Activated CD4-positive, CD25-positive, alpha-beta regulatory T cell (primary cell): ENCODE measurements at places on chromosomes 5 and 9.
A peak's percentile ranks its signal among the peaks of the same experiment; 100 is the strongest.

- peak; percentile 81 for DNase-seq
Measured at GRCh38 chr9:129888293-129889121, 53.2 kb downstream of the USP20 start.

DNA sequence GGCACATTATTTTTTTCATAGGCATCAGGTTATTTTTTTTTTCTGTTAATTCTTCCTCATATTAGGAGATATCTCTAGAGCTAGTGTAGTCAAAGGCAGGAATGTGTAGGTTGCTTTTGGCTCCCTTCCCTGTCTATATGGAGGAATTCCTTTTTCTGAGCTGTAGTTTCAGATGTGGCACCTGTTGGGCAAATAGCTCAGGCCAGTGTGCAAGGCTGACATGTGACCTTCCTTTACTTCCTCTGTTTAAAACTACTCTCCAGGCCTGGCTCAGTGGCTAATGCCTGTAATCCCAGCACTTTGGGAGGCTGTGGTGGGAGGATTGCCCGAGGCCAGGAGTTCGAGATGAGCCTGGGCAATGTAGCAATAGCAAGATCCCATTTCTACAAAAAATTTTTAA lies 40.5 kb upstream of the KIAA1958 start:
- no peak for DNase-seq

DNA sequence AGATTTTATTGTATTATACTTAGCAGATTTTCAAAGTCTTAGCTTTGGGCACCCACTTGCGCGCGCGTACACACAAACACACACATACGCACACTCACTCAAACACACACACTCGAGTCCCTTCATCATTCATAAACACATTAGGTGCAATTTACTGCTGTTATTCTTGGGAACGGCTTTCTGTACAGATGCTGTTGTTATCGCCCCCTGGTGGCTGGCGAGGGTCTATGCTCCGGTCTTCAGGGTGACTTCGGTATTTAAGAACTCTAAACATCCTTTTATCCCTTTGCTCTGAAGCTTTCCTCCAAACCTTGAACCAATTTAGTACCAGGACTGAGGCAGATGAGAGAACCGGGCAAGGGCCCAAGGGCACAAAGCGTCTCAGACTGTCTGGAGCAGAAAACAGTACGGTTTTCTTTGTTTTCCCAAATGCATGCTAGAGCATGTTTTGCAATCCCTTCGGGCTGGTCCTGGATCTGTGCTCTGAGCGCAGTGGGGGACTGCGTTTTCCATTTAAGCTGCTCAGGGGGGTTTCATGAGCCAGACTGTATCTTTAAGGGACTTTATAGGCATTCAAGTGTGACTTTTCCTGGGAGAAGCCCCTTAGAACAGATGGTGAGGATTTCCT lies 1.7 kb upstream of the SLIT3 start:
- DNase-seq, result peak; percentile 6

- no peak for DNase-seq
Measured at GRCh38 chr9:124552273-124552605, 45.0 kb upstream of the NR5A1 start.

GRCh38 chr5:120140501-120140900 lies 323.6 kb upstream of the PRR16 start:
- DNase-seq, result no peak

DNA sequence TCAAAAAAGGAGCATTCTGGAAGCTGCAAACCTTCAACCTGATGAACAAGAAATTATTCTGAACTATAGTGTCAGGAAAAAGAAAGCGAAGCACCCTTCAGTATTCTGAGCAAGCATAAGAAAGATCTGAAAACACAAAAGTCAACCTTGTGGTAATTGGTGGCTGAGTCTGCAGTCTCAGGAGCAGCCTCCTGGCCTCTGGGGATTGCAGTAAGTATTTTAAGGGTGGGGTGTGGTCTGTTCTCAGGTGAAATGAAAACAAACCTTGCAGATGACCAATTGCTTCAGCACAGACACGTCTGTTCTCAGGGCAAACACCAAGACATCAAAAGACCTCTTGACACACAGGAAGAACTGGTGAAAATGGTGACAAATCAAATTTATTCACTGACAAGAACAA lies 147.8 kb upstream of the RAPGEF1 start:
- no peak for DNase-seq

DNA sequence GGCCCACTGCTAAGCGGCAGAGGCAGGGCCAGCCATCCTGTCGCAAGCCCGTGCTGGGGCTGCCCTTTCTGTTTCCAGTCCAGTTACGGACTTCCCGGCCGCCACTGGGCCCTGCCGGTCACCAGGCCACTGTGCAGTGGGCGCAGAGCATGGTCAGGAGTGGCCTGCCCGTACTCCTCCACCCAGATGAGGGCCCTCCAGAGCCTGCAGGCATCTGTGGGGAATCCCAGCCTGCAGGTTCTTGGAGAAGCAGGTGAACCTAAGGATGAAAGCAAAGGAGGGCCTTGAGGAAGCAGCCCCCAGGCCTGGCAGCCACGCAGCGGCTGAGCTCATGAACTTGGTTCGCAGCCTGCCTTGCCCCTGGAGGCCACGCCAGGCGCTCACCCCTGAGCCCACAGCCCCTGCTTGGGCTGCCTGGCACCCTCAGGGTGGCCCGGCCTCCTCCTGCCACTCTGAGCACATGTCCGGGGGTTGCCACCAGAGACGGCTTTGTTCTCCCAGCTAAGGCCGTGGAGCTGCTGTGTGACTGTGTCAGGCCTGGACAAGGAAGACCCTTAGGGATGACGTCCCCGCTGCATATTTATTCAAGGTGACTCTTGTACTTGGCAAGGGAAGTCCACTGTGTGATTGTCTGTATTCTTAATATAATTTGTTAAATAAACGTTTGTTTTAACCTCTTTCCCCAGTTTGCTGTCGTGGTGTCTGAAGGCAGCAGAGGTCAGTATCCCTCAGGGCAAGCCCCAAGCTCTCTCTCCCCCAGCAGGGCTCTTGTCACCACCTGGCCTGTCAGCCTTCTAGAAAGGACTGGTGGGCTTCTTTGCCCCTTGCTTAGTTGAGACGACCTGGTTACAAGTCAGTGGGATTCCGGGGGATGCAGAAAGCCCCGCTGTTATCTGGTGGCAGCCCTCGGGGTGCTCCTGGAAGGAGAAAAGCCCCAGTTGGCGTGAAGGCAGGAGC lies 107.1 kb upstream of the LMX1B start:
- no peak for DNase-seq

- DNase-seq, result no peak
Measured at GRCh38 chr9:116160676-116161571, 7.3 kb downstream of the PAPPA start.

DNA sequence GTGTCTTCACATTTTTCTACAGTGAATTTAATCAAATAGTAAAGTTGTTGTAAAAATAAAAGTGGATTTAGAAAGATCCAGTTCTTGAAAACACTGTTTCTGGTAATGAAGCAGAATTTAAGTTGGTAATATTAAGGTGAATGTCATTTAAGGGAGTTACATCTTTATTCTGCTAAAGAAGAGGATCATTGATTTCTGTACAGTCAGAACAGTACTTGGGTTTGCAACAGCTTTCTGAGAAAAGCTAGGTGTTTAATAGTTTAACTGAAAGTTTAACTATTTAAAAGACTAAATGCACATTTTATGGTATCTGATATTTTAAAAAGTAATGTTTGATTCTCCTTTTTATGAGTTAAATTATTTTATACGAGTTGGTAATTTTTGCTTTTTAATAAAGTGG lies 60.4 kb downstream of the MTAP start:
- DNase-seq, result no peak

- no peak for DNase-seq
Measured at GRCh38 chr5:31781772-31782171, 142.8 kb downstream of the PDZD2 start.

DNA sequence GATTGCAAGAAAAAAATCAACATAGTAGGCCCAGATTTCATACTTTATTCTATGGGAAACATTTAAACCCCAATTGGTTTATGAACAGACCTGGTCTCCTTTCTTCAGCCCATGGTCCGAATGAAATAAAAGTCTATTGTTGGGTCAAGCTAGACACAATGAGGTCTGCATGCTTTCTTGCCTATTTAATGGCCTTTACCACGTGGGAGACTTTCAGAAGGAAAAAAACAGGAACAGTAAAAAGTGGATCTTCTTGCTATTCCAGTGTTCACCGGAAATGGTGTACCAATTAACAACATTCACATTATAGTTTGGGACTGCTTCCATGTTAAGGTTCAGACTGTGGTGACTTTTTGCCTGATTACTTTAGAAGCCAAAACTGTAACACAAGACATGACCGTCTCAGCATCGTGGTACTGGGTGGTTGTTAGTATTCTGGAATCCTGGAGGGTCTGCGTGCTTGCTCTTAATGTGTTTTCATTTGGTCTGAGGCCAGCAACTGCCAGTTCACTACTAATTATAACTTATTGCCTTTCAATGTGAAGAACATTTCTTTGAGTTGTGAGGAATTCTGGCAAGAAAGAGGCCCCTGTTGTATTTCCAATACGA lies 85.4 kb upstream of the PRRC1 start:
- DNase-seq, result no peak

GRCh38 chr9:90801241-90801972 lies at the start of gene SYK:
SYK (plus strand) TSS chr9:90801819; CDS start chr9:90843899, 42,080 bp downstream.
- peak; percentile 3 for DNase-seq

DNA sequence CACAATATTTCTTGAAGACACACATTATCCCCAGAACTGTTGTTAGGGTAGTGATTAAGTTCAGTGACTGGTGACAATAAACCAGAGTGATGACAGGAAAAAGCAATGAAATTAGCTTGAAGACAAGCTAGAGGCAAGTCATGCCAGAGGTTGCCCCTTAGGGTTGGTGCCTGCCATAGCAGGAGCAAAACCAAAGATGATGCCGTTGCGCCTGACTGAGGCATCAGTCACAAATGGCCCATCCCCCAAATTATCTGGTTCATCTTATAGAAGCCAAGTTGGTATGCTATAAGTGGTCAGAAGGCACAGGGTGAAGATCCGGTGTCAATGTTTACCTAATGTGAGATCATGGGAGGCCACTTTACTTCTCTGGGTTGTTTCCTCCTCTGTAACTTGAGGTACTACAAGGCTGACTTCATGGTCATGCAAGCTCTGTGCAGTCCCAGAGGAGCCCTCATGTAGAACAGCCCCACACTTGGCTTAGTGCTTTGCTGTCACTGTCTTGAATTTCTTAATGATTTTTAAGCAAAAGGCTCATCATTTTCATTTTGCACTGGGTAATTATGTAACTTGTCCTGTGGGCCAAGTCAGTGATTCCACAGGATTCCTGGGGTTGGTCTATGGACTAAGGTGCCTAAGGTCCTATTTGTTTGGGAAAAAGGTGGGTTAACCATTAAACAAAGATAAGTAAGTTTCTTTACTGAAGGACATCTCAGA lies 211.3 kb downstream of the MAN2A1 start:
- DNase-seq, result no peak

GRCh38 chr5:180338001-180338707 lies 15.0 kb downstream of the GFPT2 start:
- DNase-seq, result no peak

DNA sequence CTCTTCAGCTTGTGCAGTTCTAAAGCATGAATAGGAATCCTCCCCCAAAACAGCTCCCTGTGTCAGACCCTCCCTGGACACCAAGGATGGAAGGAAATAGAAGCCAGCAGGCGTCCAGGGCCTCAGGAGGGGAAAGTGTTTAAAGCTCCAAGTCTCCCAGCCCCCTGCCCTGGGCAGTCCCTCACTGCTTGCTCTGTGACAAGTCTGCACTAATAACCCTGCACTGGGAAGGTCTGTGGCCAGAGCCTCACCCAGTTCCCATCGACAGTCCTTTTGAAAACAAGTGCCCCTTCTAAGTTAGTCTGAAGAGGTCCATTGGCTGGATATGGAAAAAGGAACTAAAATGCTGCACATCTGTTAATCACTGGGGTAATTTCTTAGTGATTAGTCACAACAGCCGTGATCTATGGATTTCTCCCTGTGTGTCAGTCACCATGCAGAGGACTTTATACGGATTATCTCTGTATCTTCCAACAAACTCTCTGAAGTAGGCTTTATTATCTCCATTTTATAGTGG lies 195.3 kb downstream of the FBXL7 start:
- DNase-seq, result no peak

GRCh38 chr5:43855452-43855851 lies 252.5 kb downstream of the NNT start:
- no peak for DNase-seq

- DNase-seq, result no peak
Measured at GRCh38 chr9:120735415-120736126, 21.3 kb upstream of the MEGF9 start.

DNA sequence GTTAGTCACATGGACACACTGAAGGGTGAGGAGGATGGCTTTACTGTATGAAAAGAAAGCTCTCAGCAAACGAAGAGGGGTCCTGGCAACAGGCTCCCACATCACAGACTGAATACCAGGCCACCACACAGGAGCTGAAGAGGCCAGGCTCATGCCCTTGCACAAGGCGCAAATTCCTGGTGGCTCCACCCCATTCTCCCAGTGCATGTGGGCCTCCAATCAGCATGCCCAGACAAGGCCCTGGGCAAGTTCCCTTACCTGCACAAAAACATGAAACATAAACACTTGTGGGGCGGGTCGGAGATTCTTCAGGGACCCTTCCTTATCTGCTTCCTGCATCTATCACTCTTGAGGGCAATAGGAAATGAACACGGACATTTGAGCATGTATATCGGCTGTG lies 935.8 kb upstream of the EDIL3 start:
- DNase-seq, result no peak
